ENCODE measurements at places on chromosomes 2 and 18.

GRCh38 chr2:28225473-28226080 lies 167.1 kb upstream of the FOSL2 start:
- DNase-seq = no peak

GRCh38 chr2:70089983-70090525 lies 2.8 kb downstream of the PCBP1 start:
- no peak for DNase-seq

GRCh38 chr2:236236559-236237452 lies 27.4 kb downstream of the ASB18 start:
- no peak for DNase-seq

GRCh38 chr2:144515696-144516410 lies 4.1 kb downstream of the ZEB2 start:
- no peak for DNase-seq

DNA sequence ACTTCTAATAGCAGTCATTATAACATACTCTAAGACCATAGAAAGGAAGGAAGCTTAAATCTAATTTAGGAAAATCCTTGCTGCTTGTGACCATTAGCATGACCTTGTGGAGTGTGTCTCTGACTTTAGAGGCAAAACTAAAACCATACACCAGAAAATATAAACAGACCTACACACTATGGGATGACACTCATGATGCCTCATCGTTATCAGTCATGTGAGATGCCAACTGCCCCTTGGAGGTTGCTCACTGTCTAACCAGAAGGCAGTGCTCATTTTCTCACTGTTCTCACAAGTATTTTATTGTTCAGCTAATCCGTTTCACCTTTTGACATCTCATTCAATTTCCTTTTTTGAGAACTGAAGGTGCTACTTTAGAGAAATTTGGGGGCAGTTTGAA lies 376.9 kb downstream of the RND3 start:
- DNase-seq = no peak

DNA sequence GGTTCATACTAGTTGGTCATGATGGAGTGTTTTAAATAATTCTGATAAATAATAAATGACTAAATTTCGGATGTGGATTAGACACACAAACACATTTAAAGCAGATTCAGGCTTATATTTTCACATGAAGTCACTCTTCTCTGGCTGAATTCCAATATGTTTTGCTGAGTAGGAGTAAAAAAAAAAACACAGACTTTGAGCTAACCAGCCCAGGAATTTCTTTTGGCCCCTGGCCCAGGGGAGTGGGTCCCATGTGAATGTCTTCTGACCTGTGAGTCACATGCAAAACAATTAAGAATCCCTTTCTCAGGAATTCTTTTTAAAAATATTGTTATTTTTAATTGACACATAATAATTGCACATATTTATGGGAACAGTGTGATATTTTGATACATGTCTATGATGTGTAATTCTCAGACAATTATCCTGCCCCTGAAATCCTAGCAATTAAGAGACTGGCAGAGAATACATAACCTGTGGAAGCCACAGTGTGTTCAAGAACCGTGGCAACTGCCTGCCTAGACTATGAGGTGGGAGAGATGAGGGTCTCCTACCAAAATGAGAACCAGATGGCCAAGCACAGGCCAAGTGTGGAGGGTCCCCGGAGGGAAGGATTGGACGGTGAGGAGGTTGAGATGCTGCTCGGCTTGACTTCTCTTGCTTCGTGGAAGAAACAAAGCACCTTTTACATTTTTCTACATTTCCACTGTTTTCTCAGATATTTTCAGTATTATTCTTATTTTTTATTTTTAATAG lies 236.4 kb downstream of the PIEZO2 start:
- no peak for DNase-seq

GRCh38 chr18:26133652-26134051 lies at the start of gene PSMA8:
Gene PSMA8, plus strand, starts transcription at chr18:26133869. Its CDS starts 97 bp downstream, at chr18:26133966.
- no peak for DNase-seq

Measured in NCI-H748 treated with DMSO at 0.1 percent for 48 hours (cell line).